ENCODE measurements at places on chromosomes 5 and 9.
A peak's percentile ranks its signal among the peaks of the same experiment; 100 is the strongest.

DNA sequence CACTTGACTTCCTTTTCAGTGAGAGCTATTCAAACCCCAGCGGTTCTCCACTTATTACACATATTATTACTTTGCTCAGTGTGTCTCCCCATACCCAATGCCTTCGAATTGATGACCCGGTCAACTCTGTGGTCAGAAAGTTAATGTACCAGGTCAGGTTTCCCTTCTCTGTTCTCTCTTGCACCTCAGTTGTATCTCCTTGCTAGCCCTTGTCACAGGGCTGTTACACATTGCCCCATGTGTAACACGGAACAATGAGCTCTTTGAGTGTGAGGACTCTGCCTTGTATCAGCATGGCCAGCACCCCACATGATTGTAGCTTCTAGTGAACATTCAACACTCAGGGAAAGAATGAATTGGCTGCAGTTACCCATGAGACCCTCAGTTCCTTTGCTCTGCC, 73.6 kb downstream of the DOCK2 start:
- no peak for DNase-seq

DNA sequence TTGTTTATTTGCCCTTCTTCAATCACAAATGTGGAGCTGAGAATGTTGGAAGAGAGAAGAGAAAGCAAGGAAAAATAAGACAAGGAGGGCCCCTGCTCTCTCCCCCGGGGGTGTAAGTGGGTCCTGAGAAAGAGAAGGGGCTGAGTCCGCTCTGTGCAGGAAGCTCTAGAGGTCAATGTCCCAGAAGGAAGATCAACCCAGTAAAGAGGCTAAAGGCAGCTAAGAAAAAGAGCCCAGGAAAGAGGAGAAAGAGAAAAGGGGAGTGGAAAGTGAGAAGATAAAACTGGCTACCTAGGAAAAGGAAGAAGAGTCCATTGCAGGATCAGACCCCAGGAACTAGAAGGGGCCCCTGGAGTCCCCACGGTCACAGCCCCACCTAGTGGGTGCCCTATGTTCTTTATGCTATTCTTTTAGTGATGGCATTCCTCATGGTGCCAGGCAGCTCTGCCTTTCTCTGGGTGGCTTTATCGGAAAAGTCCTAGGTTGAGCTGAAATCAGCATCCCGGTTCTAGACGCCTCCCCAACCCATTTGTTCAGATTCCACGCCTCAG, 583.4 kb downstream of the ACTL7B start:
- peak; percentile 84 for DNase-seq

DNA sequence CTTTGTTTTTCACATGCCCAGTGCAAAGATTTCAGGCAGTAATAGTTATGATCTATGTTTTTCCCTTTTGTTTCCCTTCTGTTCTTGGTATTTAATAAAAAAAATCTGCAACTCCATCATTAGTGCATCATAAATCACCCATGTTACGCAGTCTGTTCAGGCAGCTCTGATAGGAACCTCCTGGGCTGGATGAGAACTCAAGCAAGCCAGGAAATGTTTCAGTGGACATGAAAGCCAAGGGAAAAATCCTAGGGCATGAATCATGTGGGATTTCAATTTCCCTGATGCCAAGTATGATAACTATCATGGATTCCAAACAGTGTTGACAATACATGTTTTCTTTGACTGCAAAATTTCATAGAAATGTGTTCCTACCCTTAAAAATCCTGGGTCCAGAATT, 119.7 kb upstream of the TARS1 start:
- DNase-seq, result peak; percentile 30

DNA sequence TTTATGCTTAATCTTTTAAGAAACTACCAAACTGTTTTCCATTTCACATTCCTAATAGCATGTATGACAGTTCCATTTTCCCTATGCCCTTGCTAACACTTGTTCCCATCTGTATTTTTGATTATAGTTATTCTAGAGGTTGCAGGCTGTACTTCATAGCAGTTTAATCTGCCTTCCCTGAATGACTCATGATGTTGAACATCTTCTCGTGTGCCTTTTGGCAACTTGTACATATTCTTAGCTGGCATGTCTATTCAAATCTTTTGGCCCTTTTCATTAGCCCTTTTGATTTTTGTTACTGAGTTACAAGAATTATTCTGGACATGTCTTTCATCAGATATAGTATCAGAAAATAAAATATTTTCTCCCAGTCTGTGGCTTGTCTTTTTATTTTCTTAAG, 320.3 kb downstream of the DIRAS2 start:
- no peak for DNase-seq

DNA sequence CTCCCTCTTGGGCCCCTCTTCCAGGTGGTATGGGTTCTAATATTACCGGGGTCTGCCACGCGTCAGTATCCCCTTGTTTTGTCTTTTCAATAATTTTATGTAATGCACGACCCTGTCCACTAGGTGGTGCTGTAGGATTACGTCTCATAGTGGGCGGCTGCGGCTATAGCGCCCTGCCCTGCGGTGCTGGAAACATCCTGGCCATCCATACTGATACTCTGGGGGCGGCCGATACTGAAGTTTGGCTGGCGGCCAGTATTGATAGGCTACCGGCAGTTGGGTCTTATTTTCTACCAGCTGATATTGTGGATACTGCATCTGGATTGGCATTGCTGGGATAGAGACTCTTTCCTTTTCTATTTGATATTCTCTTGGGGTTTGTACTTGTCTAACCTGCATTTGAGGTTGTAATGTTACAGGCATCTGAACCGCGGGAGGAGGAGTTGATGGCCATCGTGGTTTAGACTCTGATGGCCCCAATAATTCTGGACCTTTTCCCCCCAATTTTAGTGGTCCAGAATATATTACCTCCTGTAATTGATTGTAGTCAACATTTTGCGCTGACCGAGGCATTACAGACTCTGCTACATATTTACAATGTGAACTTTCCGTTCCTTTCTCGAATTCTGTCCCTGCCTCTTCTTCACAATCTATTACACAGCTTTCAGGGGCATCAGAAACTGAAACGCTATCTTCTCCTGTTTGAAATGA, 3.3 kb upstream of the TMEM141 start:
- DNase-seq, result peak; percentile 83

DNA sequence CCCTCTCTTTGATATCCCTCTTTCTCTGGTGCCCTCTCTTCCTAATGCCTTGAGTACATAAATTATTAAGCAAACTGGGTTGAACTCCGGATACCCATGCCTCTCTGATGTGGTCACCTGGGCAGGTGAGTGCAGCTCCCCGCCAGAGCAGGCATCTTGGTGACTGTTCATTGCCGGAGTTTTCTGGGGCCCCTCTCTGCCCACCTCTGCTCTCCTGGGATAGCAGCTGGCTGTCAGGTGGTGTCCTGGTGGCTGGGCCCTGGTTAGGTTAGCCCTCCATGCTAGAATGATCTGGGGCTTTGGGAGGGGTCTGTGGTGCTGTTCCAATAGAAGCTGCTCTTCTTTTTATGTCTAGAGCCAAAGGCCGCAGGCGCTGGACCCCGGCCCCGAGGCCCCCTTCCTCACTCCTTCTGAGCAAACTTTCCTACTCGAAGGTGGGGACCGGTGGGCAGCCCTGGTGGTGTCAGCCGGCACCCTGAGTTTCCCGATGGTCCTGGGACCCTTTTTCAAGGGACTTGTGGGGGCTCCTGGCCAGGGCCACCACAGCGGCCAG, 4.9 kb upstream of the SCGB3A1 start:
- no peak for DNase-seq

GRCh38 chr9:110050925-110051355, 157.0 kb downstream of the C9orf152 start:
- peak; percentile 56 for DNase-seq

DNA sequence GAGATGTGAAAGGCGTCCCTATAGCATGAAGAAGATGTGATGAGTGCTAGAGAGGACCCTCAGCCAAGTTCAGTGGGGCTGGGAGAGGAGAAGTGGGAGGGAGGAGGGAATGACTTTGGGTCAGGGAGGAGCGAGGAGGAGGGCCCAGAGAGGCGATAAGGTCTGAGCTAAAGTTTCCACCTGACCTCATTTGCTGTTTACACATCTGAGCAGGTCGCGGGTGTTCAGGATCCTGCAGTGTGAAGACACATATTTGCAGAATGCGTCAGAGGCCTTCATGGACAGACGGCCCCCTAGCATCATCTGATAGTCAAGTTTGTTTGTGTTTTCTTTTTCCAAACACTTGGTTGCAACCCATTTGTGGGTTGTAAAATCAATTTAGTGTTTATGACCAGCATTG, 18.9 kb upstream of the IGFBPL1 start:
- no peak for DNase-seq

- no peak for DNase-seq
These were observed 57.2 kb upstream of the RNF130 start for GRCh38 chr5:180128671-180129261.

GRCh38 chr5:142277796-142278195, 47.0 kb downstream of the SPRY4 start:
- DNase-seq, result no peak

GRCh38 chr9:79623799-79624721, 52.3 kb downstream of the TLE4 start:
- DNase-seq, result no peak

DNA sequence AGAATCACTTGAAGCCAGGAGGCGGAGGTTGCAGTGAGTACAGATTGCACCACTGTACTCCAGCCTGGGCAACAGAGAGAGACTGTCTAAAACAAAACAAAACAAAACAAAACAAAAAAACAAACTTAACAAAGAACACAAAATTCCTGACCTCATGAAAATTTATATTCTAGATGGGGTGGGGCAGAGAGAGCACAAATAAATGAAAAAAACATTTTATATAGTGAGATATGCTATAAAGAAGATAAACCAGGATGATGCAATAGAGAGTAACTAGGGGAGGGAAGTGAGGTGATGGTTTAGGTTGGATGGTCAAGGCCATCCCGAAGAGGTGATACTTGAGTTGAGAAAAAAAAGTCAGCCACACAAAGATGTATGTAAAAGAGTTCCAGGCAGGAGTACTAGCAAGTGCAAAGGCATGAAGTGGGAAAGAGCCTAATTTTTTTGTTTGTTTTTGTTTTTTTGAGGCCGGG, 10.2 kb upstream of the LARS1 start:
- no peak for DNase-seq

- no peak for DNase-seq
These were observed 145.7 kb downstream of the TLE1 start for GRCh38 chr9:81543695-81544094.

- no peak for DNase-seq
These were observed 9.4 kb downstream of the ERAP2 start for GRCh38 chr5:96885518-96886338.

GRCh38 chr9:72574156-72574810, 52.9 kb downstream of the TMC1 start:
- DNase-seq, result no peak

DNA sequence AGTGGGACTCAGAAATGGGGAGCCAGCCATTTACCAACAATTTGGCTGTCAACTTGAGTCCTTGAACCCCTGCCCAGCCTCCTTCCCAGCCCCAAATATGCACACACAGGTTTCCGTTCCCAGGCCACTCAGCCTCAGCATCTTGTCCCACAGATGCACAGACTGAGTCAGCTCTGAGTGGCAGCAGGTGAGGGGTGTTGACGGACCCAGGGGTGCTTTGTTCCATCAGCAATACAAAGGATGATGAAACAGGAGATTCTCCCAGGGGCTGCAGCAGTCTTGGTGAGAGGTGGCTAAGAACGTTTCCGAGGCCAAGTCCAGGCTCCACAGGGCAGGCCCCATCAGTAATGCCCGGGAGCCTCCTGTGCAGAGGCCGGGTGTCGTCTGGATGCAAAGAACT, 4.9 kb upstream of the OLFM1 start:
- no peak for DNase-seq

GRCh38 chr9:3348169-3348568, 177.6 kb downstream of the RFX3 start:
- no peak for DNase-seq

DNA sequence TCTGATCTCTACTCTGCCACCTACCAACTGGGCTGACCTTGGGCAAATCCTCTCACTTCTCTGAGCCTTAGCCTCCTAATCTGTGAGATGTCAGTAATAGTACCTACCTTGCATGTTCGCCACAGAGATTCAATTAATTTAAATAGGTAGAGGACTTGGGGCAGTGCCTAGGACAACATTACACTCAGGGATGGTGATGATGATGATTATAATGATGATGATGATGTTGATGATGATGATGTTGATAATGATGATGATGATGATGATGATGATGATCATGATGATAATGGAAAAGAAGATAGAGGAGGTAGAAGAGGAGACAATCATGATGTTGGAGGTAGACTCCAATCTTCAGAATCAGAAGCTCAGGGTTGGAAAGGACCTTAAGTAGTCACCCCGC, 40.7 kb upstream of the SMIM23 start:
- DNase-seq, result no peak

DNA sequence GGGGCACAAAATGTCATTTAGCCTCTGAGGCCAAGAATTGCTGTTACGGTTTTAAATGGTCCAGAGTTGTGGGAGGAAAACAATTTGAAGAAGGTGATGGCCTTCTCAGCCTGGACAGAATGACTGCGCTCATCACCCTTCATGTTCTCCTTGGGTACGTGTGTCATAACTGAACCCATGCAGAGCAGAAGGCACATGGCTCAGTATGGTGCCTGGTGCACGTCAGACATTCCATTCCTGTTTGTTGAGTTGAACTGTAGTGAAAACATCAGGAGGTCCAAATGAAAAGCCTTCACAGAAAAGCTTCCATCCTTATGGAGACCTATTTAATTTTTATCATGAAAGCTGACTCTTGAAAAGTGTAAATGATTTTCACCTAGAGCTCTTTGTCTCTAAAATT, 133.2 kb downstream of the CFAP90 start:
- DNase-seq, result peak; percentile 10

DNA sequence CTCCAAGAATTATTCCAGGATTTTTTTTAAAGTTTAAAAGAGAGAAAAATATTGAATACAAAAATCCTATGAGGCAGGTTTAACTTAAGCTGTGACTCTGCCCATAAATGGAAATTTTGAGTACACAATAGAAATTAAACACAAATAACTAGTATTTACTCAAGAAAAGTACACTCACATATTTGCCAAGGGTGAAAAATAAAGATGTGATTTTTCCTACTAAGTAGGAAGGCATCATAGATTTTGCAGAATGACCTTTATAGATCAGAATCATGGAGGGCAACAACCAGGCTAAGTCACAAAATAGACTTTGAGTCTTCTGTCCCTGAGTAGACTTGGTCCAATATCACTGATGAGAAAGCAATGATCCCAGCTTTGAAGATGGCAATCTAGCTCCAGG, 102.7 kb upstream of the SLC12A2 start:
- no peak for DNase-seq

- DNase-seq, result no peak
These were observed 469.2 kb upstream of the WWC1 start for GRCh38 chr5:167822241-167822640.

DNA sequence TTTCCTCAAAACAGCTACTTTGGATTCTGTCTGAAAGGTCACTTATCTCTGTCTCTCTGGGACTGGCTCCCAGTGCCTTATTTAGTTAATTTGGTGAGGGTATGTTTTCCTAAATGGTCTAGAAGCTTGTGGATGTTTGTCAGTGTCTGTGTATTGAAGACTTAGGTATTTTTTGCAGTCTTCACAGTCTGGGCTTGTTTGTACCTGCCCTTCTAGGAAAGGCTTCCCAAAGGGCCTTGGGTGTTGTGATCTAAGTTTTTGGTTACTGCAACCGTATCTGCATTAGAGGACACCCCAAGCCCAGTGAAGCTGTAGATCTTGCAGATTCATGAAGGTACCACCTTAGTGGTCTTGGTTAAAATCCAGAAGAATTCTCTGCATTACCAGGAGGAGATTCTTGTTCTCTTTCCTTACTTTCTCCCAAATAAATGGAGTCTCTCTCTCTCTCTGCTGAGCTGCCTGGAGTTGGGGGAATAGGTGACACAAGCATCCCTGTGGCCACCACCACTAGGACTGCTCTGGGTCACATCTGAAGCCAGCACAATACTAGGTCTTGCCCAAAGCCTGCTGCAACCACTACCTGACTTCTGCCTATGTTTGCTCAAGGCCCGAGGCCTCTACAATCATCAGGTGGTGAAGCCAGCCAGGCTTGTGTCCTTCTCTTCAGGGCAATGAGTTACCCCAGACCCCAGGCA, 17.8 kb upstream of the CCNB1 start:
- no peak for DNase-seq

Data from H54 (cell line).